ENCODE measurements at places on chromosomes 4 and X. TPM values are rescaled to one million over a fixed set of nuclear protein-coding genes. Genes with fewer than 3 reads are reported as not detected.

Gene RNF175
- 1.1 TPM for polyA plus RNA-seq

Gene TRAM1L1
- 2.8 TPM for polyA plus RNA-seq

Gene DCHS2
- 1.2 TPM for polyA plus RNA-seq

Gene AMTN
- polyA plus RNA-seq = not detected

Gene C4orf36
- polyA plus RNA-seq = 0.60 TPM

DNA sequence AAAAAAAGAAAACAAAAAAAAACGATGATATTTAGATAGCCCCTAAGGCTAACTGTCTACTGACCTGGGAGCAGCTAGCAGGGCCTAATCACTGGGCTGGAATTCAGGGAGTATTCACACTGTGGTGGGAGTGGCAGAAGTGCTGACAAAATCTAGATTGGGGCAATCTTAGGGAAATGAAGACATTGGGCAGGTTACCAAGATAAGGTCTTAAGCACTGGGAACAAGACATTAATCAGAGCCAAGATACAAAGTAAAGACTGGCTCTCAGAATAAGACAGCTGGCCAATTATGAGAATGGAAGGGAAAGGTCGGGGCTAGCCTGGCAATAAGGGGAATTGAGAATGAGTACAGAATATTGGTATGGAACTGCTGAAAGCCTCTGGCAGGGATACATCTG, 100.2 kb upstream of the GRIA3 start:
- no peak for DNase-seq

DNA sequence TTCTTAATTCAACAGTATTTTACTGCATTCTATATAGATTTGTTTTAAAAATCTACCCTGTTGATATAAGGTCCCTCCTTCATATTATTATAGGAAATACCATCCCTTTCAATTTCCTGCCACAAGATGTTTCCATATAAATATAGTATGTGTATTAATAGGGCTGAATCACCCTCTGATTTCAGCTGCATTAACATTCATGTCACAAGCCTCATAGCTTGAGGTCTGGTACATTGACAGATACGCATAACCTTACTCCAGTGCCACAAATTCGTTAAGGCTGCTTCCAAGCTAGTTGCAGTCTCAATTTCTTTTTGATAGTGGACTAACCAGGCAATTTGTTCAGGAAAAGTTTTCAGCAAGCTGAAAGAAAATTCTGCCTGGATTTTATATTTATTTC, 128.4 kb downstream of the KLHL34 start:
- no peak for DNase-seq

GRCh38 chr4:53494851-53495250, 96.4 kb downstream of the LNX1 start:
- DNase-seq = no peak

GRCh38 chr4:34258176-34258575, 1986.1 kb downstream of the ARAP2 start:
- DNase-seq = no peak

DNA sequence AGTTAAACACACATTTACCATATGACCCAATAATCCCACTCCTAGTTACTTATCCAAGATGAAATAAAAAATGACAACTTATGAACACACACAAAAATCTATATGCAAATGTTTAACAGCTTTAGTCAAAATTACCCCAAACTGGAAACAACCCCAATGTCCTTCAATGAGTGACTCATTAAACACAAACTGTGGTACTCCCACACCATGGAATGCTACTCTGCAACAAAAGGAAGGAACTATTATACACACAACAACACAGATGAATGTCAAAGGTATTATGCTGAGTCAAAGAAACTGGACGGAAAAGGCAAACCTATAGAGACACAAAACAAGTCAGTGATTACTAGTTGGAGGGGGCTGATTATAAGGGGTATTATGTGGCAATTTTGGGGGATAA, 40.5 kb downstream of the MED14 start:
- no peak for DNase-seq

DNA sequence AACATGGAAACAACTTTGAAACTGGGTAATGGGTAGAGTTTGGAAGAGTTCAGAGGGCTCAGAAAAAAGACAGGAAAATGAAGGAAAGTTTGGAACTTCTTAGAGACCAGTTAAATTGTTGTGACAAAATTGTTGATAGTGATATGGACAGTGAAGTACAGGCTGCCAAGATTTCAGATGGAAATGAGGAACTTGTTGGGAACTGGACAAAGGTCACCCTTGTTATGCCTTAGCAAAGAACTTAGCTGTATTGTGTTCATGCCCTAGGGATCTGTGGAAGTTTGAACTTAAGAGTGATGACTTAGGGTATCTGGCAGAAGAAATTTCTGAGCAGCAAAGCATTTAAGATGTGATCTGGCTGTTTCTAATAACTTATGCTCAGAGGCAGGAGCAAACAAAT, 5.1 kb upstream of the ARL13A start:
- DNase-seq = no peak

DNA sequence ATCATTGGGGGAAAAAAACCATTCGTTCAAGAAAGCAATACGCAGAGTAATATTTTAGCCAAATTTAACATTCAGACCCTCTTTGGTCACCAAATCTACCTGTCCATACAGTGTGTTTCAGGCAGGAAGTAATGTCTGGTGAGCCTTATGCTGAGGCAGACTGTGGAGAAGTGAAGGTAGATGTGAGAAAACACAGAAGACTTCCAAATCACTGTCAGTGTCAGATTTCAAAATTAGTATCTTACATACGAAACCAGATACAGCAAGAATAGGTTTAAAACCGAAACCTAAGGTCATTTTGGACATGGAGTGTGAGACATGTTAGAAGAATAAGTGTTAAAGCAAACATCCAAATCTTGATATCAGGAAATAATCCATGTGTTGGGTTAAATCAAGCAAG, 664.5 kb upstream of the HTR2C start:
- DNase-seq = no peak

DNA sequence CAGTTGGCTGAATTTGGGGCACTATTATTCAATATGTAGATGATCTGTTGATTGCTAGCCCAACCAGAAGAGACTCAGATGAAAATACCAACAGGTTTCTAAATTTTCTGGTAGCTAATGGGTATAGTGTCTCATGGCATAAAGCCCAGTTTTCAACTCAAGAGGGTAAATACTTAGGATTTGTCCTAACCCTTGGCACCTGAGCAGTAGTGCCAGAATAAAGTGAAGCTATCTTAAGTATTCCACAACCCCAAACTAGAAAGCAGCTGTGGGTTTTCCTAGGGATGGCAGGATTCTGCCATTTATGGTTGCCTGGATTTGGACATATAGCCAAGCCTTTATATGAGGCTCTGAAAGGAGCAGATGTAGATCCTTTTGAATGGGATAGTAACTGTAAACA, 119.0 kb downstream of the AGTR2 start:
- no peak for DNase-seq

- DNase-seq = no peak
Observed at GRCh38 chr4:138236037-138236436, 6.1 kb downstream of the SLC7A11 start.

DNA sequence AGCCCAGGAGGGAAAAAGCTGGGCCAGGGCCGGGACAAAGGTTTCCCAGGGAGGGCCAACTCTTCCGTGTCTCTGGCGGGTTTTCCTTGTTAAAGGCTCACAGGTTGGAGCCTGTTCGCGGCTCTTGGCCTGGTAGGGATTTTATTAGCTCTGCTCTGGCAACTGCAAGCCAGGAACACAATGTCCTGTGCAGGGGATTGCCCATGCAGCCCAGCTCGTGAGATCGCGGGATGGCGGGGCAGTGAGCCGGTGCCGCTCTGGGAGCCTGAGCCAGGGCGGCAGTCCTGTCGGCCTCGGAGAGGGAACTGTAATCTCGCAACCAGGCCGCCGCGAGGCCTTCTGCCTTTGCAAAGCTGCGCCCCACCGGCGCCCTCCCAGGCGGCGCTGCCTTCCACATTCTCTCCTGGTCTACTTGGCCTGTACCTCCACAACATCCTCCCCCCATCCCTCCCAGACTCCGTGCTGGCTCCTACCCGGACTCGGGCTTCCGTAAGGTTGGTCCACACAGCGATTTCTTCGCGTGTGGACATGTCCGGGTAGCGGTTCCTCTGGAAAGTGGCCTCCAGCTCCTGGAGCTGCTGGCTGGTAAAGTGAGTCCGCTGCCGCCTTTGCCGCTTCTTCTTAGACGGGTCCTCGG, 2.1 kb downstream of the PITX2 start:
- no peak for DNase-seq

- DNase-seq = peak; percentile 23
Observed at GRCh38 chr4:20418861-20419451, 167.3 kb downstream of the SLIT2 start.

DNA sequence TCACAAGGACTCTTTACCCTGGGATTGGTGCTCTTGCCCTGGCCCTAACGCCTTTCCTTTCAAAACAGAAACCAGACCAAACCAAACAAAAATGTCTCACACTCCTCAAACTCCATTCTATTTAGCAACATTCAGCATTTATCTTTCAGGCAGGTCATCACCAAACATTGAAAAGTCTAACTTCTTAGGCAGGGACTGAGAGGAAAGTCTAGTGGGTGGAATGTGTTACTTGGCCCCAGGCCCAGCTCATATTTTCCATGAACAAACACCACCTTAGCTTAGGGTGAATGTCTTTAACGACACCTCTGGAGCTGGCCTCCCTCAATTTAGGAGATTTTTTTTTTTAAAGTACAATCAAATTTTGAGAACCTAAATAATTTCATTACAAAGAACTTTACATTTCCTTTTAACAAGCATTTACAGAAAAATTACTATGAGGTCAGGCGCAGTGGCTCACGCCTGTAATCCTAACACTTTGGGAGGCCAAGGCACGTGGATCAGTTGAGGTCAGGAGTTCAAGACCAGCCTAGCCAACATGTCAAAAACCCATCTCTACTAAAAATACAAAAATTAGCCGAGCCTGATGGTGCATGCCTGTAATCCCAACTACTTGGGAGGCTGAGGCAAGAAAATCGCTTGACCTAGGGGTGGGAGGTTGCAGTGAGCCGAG, 10.2 kb upstream of the N4BP2 start:
- peak; percentile 31 for DNase-seq

DNA sequence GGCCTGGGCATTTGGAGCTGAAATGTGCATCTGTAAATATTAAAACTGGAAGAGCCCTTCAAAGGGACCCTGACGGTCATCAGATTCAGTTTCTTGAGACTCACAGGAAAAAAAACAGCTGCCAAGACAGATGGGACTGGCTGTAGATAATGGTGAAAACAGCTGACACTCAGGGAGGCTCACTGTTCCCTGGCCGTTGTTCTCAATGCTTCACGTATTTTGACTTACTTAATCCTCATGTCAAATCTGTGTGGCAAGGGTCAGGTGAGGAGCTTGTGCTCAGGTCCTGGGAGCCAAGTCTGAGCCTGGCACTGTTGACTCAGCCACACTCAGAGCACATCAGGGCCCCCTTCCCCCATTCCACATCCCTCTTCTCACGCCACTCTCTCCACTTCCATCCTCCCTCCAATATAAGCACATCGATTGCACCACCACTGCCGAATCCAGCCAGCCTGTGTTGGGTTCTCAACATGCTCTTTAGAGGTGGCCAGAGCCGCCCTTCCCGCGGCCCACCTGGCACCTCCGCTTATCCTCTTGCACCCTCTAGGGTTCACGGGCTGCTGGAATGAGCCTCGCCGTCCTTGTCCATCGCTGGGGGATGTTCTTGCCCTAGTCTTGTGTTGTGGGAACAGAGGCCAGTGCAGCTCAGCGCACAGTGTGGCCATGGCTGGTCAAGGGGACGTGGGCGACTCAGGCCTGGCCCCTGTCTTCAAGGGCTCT, 40.1 kb downstream of the EVC start:
- DNase-seq = no peak

GRCh38 chr4:73989031-73989430, 1.0 kb upstream of the PPBP start:
- no peak for DNase-seq

GRCh38 chrX:20513185-20513584, 246.5 kb upstream of the RPS6KA3 start:
- no peak for DNase-seq

- no peak for DNase-seq
Observed at GRCh38 chr4:101205916-101206315, 141.4 kb downstream of the PPP3CA start.
